ENCODE measurements at places on chromosomes 2 and 18. TPM values are rescaled to one million over a fixed set of nuclear protein-coding genes. Genes with fewer than 3 reads are reported as not detected.

SNORC gene
- 0.72 TPM for polyA plus RNA-seq

ANKRD53 gene
- not detected for polyA plus RNA-seq

ANTXR1 gene
- 545 TPM for polyA plus RNA-seq

GPBAR1 gene
- polyA plus RNA-seq = 1.2 TPM

SNRNP200 gene
- polyA plus RNA-seq = 98.7 TPM

NMUR1 gene
- not detected for polyA plus RNA-seq
